ENCODE measurements at places on chromosomes 5 and 9.

DNA sequence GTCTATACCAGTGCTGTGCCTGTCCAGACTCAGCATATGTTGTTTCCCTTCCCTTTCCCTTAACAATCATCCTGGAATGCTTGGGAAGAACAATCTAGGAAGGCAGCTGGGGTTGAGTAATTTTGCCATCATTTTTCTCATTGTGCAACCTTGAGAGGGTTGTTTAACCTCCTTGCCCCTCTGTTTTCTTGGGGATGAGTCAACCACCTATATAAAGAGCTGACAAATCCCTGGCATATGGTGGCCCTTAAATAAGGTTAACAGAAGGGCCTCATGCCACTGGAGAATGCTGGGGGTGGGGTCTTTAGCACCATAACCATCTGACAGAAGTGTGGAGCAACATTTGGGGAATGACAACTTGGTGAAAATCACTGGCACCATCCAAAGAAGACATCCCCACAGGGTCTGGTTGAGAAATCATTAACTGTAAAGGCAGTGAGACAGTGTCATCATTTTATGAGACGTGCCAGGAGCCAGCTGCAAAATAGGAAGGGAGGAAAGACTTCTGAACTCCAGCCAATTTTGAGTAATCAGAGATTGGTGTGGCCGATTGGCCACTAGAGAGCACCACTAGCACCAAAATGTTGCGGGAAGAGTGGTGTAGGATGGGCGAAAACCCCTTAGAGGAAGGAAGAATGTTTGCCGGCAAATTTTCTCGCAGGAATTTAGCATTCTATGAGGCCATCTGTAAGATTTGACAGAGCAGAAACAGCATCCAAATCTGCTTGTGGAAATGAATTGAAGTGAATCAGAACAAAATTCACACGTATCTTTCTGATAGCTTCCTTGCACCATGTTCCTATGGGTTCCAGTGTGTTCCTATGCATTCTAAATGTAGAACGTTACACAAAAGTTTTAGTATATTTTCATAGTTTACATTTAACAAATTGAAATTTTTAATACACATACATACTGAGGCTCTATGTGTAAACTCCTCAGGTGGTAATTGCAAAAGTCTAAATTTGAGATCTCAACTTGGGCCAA lies 113.8 kb downstream of the MSX2 start:
- peak; percentile 82 for DNase-seq

GRCh38 chr9:118692613-118693012 lies 676.6 kb downstream of the BRINP1 start:
- no peak for DNase-seq

GRCh38 chr5:158023266-158023665 lies 164.3 kb upstream of the CLINT1 start:
- DNase-seq = no peak

DNA sequence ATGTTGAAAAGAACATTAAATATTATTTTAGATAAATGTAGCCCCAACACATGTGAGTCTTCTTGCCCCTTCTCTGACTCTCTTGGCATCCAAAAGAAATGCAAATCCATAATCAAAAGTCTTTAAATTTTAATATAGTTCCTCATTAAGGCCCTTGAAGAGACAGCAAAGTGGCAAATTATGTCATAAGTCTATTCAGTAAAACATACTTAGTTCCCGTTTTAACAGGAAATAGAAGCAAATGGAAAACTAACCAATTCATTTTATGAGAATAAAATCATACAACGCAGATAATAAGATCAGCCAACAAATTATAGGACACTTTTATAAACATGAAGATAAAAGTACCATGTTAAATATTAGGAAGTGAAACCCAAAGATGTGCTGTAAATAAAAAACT lies 20.1 kb upstream of the IFNB1 start:
- DNase-seq = no peak

DNA sequence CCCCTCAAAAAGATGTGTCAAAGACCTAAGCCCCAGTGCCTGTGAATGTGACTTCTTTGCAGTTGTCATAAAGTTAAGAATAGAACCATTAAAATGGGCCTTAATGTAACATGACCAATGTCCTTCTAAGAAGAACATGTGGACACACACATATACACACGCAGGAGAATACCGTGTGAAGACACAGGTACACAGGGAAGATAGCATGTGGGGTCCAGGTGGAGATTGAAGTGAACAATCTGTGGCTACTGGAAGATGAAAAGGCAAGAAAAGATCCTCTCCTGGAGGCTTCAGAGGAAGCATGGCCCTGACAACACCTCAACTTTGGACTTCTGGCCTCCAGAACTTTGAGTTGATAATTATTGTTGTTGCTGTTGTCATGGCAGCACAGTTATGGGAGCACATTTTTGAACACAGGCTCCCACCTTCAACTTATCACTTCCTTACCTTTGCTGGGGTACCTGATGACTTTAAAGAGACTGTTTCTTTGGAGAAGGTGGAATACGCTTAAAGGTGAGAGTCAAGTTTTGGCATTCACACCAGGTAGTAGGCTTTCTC lies 123.5 kb upstream of the ADCY2 start:
- DNase-seq = no peak

DNA sequence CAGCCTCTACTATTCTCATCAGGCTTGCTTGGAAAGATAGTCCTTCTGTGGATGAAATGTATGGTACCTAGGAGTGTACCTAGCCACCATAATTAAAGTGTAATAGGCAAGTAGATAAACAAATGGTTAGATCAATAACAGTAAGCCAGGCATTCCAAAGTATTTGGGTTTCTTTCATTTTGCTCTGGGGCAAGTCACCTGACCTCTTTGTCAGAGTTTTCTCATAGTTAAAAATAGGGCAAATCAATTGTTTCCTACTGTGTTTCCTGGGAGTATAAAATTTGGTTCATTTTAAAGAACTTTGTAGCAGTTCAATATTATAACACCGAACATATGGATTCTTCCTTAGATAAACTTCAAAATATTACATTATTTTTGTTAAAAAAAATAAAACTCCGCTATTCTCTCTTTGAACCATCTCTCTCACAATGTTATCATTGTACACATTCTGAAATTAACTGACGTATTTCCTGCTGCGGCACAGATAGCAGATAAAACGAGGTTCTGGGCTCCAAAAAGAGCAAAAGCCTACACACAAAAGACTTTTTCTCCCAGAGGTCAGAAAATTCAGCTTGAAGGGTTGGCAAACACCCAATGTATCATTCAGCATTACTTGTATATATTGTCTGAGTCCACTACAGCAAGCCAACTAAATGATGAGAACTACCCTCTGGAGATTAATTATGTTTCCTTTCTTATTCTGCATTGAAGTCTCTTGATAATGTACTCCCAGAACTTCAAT lies 267.9 kb downstream of the COX7C start:
- DNase-seq = no peak

DNA sequence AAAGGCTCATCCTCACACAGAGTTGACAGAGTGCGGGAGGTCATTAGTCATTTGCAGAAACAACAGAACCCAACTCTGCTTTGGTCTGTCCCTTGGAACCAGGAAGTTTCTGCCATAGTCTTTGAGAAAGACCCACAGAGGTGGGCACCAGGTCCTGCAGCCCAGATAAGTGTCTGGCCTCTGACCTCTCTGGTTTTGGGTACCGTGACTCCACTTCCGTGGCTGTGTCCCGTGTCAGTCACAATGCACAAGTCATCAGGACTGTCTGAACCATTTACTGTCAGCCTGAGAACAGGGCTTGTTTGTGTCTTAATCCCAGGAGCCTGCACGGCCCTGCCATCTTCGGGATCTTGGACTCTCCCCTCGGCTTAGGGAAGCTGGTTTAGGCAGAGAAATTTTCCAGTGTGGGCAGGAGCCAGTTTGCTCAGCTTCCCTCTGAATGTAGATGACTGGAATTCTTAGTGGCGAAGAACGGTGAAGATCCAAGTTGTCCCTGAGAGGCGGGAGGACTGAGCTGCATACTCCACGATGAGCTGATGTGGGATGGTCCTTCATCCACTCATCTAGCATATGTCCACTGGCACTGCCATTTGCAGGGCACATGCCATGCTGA lies 11.9 kb downstream of the GSN start:
- no peak for DNase-seq

DNA sequence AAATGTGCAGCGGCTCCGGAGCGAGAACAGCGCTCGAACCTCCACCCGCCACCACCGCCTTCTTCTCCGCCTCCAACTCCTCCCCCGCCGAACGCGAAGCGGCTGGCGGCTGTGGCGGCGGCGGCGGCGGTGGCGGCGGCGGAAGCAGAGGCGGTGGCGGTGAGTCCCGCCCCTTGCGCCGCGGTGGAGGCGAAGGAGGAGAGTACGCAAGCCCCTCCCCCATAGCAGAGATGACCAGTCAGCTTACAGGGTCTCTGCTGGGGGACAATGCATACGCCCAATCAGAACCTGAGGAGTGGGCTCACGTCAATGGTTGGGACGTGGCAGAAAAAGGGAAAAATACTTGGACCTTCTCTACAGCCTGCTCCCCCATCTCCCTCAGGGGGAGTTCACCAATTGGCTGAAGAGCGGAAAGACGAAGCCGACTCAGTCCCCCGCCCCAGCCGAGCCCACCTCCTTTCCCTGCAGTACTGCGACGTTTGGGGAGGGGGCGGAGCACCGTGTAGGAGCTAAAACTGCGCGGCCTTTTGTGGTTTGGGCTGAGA lies at the start of gene PJA2:
Gene PJA2, minus strand, starts transcription at position 131 of the 545 bp plus-strand sequence. CDS start 26,541 bp downstream, outside the sequence.
- peak; percentile 100 for DNase-seq

DNA sequence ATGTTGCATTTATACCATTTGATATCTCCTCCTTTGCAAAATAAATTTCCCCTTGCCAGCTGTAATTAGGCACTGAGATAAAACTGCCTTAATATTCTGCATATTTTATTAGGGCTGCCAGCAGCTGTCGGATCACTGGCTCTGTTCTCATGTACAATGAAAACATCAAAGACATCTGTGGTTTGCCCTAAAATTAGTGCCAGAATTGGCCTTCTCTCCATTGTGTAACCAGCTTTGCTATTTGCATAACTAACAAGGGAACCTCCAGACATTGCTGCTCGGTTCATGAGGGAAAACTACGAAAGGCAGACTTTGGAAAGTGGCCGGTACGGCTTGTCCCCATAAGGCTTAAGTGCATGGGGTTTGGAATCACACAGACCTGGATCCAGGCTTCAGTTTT lies 45.5 kb upstream of the KIF2A start:
- no peak for DNase-seq

DNA sequence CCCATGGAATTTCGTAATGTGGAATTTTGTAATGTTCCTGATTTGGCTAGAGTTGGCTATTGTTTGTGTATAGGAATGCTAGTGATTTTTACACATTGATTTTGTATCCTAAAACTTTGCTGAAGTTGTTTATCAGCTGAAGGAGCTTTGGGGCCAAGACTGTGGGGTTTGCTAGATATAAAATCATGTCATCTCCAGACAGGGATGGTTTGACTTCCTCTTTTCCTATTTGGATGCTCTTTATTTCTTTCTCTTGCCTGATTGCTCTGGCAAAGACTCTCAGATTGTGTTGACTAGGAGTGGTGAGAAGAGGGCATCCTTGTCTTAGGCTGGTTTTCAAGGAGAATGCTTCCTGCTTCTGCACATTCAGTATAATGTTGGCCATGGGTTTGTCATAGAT lies 91.0 kb downstream of the NNT start:
- no peak for DNase-seq

- DNase-seq = peak; percentile 76
Measured at GRCh38 chr9:137665697-137666512, 47.1 kb downstream of the EHMT1 start.

GRCh38 chr5:88997937-88998336 lies 115.0 kb upstream of the MEF2C start:
- DNase-seq = no peak

- no peak for DNase-seq
Measured at GRCh38 chr5:59380350-59380951, 513.1 kb downstream of the PDE4D start.

DNA sequence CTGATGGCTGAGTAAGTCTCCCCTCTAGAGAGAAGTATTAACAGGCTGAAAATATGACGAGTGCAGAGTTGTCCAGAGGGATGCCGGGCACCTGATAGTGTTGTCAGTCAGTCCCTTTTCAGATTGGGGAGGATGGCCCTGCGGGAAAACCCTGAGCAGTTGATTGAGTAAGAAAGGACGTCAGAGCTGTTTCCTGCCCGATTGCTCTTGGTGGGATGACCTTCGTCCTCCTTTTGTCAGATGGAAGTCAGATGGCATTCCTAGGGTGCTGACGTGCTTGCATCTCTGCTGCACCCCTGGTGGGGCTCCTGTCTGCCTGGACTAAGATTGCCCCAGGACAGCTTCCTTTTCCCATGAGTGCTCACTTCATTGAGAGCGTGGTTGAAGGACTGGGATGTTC lies 9.8 kb downstream of the ZNF354B start:
- DNase-seq = no peak

GRCh38 chr9:6417186-6417585 lies 4.2 kb downstream of the UHRF2 start:
- DNase-seq = no peak

- DNase-seq = no peak
Measured at GRCh38 chr9:118532592-118532991, 828.4 kb downstream of the TLR4 start.

Measured in sigmoid colon (tissue), 7 donors.